ENCODE measurements at places on chromosomes 3 and 15.

- peak; percentile 36 for DNase-seq
These were observed 725 bp downstream of the SRP14 start for GRCh38 chr15:40038275-40038637.

DNA sequence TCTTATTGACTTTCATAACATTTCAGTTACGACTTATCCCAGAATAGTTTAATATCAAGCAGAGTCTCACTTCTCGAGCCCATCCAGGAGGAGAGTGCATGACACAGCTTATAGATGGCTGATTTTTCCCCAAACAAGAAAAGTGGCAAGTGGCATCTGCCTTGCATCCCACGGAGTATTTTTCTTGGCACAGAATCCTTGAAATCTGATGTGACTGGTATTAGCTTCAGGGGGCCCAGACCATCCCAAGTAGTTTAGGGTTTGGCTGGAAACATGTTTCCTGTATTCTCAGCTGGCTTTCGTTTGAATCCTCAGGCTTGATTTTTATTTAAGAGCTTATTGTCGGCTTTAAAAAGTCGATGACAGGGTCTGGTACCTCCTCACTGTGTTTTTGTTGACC, 20.7 kb upstream of the FBXL22 start:
- DNase-seq = no peak

- no peak for DNase-seq
These were observed 187.6 kb downstream of the EBLN2 start for GRCh38 chr3:73249047-73249446.

GRCh38 chr3:121660356-121661171, at the start of gene HCLS1:
Gene HCLS1 (minus strand): TSS chr3:121660903. CDS start chr3:121658347, 2,556 bp downstream.
- DNase-seq = no peak

DNA sequence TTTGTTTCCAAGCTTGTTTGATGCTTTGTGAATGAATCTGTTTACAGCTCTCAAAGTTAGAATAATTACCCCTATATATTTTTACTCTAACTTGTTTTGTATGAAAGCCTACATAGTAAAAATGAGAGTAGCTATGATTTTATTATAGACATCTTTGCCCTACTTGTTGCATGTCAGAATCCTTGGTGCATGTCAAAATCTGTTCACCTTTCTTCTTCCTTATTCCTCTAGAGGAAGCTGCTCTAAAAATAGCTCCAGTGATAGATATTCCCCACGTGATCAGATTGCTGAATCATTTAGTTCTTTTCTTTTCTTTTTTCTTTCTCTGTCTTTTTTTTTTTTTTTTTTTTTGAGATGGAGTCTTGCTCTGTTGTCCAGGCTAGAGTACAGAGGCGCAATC, 39.8 kb downstream of the LRRC49 start:
- no peak for DNase-seq

GRCh38 chr3:81908561-81908960, 147.1 kb upstream of the GBE1 start:
- no peak for DNase-seq

DNA sequence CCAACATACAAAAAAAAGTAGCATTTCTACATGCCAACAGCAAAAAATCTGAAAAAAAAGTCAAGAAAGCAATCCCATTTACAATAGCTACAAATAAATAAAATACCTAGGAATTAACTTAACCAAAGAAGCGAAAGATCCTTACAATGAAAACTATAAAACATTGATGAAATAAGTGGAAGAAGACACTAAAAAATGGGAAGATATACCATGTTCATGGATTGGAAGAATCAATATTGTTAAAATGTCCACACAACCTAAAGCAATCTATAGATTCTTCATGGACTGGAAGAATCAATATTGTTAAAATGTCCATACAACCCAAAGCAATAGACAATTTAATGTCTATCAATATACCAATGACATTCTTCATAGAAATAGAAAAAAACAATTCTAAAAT, 21.0 kb downstream of the PEAK1 start:
- no peak for DNase-seq

DNA sequence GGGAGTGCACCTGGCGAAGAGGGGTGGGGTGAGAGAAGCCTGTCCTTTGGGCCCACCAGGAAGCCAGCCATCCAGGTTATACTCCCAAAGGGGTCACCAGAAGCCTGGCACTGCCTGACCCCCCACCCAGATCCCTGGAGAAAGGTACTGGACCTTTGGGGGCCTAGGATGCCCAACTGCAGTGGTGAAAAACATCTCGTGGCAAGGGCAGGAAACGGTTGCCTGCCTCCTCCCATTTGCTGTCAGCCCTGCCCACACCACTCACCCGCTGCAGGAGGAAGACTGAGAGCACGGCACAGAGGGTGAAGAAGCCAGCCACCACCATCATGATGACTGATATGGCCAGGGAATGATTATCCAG, 2.2 kb upstream of the ULK3 start:
- DNase-seq = no peak

DNA sequence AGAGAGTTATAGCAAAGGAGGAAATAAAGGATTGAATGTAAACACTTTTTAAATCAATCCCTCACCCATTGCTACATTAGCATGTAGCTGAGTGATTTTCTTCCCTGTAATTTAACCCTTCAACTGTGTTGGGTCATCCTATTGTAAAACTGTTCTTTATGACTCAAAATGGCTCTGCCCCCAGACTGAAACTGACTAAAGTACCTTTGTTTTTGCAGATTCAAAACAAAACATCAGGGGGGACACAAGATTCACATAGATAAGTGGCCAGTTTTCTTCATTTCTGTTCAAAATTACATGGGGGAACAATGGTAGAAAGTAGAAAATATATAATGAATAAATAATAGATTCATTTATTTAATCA, 268.4 kb downstream of the IGSF11 start:
- no peak for DNase-seq

GRCh38 chr3:136893848-136894443, 31.9 kb downstream of the NCK1 start:
- peak; percentile 46 for DNase-seq

- no peak for DNase-seq
These were observed 234.7 kb upstream of the LYSMD4 start for GRCh38 chr15:99967841-99968371.

DNA sequence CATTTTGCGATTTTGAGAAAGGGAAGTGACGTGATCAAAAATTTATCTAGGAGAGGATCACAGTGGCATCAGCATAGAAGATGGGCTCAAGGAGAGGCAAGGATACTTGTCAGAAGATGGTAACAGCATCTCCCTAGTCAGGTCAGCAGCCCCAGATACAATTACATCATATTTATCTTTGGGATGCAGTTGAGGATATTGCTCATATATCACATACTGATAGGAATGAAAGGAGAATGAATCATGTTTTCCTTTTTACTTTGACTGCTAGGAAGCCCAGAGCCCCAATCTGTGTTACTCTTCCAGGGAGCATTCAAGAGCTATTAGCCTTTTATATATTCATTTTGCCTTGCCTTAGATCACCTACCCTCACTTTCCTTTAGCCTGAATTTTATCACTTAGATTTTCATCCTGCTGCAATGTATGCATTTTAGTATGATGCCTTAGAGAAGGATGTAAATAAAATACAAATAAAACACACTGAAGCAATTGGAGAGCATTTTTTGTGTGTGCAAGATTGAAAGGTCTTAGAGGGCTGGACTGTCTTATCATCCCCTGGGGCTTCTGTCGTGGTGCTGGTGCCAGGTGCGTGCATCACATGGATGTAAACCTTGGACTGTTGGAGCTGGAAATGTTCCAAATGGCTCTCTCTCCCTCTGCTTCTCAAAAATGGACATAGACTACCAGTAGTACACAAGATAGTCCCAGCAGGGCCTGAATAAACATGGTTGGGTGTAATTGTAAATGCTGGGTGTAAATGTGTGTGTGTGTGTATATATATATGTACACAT, 40.3 kb downstream of the CORO2B start:
- DNase-seq = no peak

GRCh38 chr15:83278191-83278590, 6.3 kb downstream of the BNC1 start:
- peak; percentile 62 for DNase-seq

All from AG08395 (cell line).